ENCODE measurements at places on chromosomes 1 and 21.

GRCh38 chr1:103459346-103459745, 66.2 kb upstream of the RNPC3 start:
- no peak for DNase-seq

- DNase-seq = no peak
Observed at GRCh38 chr1:87800006-87800405, 471.3 kb downstream of the LMO4 start.

DNA sequence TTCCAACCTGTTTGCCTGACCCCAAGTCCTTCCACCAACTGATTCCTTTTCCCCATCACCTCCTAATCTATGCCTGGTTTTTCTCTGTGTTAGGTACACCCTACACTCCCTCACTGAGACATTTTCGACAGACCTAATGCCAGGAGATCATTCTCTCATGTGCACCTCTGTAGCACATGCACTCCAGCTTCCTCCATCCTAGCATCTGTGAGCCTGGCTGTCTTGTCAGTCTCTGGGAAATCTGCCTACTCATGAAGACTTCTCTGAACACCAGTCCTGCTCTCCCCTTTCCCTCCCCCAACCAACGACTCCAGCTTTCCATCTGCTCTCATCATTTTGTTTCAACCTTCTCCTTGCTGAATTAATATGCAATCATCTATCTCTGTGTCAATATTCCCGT, 987 bp downstream of the MED8 start:
- DNase-seq = no peak

- DNase-seq = no peak
Observed at GRCh38 chr1:233033361-233033760, 83.0 kb downstream of the NTPCR start.

GRCh38 chr1:100642826-100643225, 76.7 kb upstream of the VCAM1 start:
- DNase-seq = no peak

- DNase-seq = no peak
Observed at GRCh38 chr1:31377364-31377863, 4.5 kb upstream of the FABP3 start.

GRCh38 chr1:152968248-152968647, 2.2 kb upstream of the SPRR4 start:
- DNase-seq = no peak

- peak; percentile 26 for DNase-seq
Observed at GRCh38 chr1:178725466-178726086, 532 bp downstream of the RALGPS2 start.

DNA sequence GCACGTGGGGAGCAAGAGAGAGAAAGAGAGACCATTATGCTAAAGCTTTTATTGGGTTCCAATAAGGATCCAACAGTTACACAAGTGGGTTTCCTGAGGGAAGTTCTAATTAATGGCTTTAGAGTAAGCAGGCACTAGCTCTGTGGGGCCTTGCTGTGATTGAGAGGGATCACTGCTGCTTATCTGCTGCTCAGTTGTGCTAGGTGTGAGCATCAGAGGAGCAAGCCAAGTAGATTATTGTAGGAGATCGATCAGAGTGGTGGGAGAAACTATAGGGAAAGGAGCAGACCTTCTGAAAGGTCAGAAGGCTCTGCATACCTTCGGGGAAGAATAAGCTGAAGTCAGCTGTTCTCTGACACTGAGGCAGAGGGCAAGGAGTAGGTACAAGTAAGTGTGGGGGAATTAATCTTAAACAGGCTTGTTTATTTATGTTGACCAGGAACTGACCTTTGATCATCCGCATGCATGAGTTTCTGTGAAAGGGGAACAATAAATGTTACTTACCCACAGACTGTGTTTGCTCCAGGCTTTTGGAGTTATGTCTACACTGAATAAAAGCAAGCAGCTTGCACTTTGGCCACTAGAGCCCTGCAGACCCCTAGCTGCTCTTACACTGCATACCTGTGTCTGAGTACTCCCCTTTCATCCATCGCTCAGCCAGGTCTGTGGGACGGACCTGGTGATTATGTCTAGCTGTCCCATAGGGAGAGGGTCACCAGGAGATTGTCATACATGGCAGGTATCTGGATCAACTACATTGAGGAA, 89.7 kb downstream of the TNNI3K start:
- no peak for DNase-seq

DNA sequence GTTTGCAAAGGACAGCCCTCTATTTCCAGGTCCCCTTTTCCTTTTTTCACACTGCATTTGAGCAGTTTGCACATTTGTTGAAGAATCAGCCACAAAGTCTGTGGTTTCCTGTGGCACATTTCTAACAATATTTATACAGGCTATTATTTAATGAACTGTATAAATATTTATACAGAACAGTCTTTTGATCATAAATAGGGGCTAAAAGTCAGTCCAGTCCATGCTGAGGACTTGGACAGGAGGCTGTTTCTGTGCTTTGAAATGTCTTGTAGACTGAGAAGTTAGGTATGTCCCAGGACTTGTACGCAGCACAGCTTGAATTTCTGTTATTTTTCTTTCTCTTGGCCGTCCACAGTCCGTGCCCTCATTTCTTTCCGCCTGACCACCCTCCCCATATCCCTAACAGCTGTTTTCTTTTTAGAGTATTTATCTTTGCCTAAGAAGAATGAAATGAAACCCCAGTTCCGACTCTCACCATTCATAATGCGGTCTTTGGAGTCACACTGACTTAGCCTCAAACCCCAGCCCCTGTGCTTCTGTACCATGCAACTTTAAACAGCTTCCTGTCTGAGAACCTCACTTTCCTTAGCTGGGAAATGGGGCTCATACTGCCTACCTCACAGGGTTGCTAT, 19.7 kb downstream of the FGGY start:
- DNase-seq = no peak

- no peak for DNase-seq
Observed at GRCh38 chr1:181390410-181391077, 92.8 kb upstream of the CACNA1E start.

- DNase-seq = no peak
Observed at GRCh38 chr21:38714999-38715398, 90.7 kb upstream of the ETS2 start.

- DNase-seq = peak; percentile 40
Observed at GRCh38 chr1:66182551-66183178, 351.3 kb upstream of the SGIP1 start.

DNA sequence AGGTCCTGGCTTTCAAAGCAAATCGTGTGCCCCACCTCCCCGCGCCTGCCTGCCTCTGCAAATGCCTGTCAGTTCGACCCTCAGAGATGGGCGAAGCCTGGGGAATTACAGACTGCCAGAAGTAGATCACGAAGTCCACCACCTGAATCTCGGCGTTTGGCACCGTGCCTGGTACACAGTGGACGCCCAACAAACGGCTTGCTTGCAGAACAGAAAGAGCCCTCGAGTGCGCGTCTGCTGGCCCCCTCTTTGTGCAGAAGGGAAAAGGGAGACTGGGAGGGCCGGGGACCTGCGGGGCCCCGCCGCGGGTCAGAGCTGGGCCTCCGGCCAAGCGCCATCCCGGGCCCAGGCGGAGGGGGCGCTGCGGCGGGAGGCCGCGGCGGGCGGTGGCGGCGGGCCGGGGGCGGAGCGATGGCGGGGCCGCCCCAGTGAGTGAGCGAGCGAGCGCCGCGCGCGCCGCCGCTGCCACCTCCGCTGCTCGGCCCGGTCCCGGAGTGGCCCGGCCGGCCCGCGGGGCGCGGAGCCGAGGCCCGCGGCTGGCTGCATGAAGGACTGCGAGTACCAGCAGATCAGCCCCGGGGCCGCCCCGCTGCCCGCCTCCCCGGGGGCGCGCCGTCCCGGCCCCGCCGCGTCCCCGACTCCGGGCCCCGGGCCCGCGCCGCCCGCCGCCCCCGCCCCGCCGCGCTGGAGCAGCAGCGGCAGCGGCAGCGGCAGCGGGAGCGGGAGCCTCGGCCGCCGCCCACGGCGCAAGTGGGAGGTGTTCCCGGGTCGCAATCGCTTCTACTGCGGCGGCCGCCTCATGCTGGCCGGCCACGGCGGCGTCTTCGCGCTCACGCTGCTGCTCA, at the start of gene ZDHHC18:
ZDHHC18 (plus strand) TSS at position 428 of the 845 bp plus-strand sequence; CDS start at position 545, 117 bp downstream.
- peak; percentile 68 for DNase-seq

Measured in BE2C (cell line).